ENCODE measurements at places on chromosomes 6 and 20.

DNA sequence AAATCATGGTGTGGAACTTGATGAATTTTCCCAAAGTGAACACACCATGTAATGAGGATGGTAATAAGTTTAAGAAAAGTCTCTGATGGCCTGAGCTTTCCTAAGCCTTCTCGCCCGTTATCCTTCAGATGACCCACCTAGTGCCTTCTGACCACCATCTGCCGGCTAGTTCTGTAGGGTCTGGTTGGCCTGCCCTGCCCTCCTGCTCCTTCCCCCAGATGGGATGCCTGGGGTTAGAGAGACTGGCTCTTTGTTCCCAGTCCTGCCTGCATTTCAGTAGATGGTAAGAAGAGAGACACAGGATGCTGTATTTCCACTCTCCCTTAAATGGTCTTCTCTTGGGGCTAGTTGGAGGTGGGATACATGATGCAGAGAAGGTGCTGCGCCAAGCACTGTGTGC, 43.0 kb downstream of the TIAM2 start:
- DNase-seq: no peak

DNA sequence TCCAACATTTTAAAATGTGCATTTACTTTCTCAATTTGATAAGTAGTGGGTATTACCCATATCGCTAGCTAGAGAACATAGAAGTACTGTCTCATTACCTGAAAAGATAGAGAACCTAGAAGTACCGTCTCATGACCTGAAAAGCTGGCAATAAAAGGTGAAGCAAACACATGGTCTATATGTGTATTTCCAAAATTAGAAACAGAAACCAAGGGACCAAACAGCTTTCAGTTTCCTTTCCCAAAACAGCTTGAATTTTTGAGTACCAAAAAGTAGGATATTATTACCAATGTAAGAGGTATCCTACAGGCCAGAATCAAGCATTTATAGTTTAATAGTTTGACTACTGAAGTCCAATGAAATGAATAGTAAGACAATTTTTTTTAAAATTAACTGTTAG, 77.2 kb downstream of the KIF13A start:
- no peak for DNase-seq

- DNase-seq: no peak
Observed at GRCh38 chr6:128363020-128363813, 157.2 kb downstream of the PTPRK start.

DNA sequence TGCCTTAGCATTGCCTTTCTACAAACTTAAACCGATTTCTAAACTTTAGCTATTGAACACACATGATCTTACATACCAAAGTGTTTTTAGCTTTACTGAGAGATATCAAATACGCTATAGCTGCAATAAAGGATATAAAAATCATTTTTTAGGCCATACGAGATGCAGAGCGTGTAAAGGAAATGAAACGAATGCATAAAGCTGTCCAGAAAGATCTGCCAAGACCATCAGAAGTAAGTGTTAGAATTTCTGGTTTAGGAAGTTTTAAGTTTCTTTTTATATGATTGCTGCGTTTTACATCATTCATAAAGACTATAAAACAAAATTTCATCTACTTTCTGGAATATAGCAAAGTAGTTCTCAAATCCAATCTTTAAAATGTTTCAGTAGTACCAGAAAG, 38.4 kb downstream of the CDC5L start:
- no peak for DNase-seq

DNA sequence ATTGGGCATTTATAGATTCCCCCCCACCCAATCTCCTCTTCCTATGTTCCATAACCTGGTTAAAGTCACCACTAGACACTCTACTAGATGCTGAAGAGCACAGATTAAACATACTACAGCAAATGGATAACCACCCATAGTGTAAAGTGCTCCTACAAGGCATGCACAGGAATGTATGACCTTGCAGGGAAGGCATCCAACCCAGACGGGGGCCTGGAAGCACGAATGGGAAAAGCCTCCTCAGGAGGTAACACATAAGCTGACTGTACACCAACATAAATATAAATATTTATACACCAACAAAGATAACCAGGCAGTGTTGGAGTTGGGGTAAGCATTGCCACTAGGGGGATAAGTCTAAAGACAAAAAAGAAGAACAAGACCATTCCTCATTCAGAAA, 691.7 kb downstream of the GRIK2 start:
- DNase-seq: no peak
